LHCN-M2 (cell line): ENCODE measurements at places on chromosomes 1 and 21.

GRCh38 chr1:109775398-109775797, 11.7 kb upstream of the EPS8L3 start:
- DNase-seq, result no peak

DNA sequence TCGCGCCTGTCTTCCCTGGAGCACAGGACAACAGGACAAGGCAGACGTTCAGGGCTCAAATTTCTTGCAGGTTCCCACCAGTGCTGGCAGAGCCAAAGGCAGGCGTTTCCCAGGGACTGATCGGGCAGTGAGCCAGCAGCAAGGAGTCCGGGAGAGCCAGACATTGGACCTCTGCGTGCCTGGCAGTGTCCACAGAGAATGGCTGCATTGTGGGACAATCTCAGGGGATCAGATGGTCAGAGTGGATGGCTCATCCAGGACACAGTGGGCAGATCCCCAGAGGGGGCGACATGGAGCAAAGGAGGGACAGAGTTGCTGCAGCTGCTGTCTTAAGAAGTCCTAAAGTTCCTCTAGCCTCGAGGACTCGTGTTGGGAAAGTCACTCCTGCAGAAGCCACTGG, 4.6 kb downstream of the TMEM63A start:
- peak; percentile 72 for DNase-seq

DNA sequence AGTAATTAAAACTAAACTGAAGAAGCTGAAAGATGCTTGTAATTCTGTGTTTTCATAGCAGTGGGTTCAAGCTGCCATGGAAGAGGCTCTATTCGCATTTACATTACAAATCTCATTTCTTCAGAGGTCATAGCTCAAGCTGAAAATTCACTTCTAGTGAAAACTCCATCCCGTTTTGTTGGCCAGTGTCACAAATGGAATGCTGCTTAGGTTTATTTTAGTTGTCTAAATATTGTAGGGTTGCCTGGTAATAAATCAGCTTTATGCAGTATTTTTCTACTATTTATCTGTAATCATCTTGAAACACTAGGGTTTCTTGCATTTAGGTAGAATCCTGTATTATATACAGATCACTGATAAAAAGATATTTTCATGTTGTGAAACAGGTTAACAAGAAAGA, 240.6 kb downstream of the PTBP2 start:
- no peak for DNase-seq

GRCh38 chr1:108209456-108210108, 9.4 kb upstream of the SLC25A24 start:
- no peak for DNase-seq

- DNase-seq, result peak; percentile 82
These were observed 136.4 kb downstream of the AKT3 start for GRCh38 chr1:243713470-243714186.

GRCh38 chr1:193421487-193421886, 235.1 kb upstream of the B3GALT2 start:
- no peak for DNase-seq

DNA sequence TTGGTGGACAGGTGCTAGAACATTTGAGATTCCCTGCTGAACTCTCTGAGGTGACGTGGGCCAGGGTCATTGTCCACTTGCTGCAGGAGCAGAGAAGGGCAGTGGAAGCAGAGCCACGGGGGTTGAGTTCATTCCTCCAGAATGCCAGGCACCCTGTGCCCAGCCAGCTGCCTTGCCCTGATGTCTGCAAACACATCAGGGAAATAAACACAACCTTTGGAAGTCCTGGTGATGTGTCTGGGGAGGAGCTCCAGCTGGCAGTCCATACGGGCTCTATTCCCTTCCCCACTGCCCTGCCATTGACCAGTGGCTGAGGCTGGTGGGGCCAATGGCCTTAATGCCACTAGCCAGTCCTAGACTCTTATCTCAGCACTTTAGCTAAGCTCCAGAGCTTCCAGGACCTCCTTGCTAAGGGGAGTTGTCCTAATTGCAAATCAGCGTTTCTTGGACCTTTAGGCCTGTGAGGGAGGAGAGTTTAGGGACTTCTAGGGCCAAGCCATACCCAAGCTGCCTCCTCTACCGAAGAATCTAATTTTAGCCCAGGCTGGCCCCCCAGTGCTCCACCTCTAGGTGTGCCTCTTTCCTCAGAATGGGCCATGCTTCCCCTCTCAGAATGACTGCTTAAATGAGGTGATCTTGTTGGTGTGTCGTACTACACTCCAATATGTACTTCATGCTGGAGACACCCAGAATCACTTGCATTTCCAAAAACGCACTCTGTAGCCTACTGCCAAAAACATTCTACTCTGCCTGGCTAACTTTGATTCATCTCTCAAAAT, 25.9 kb upstream of the MFSD2A start:
- no peak for DNase-seq
